Large intestine (tissue), 12 donors: ENCODE measurements at places on chromosomes 5 and 9. TPM values are rescaled to one million over a fixed set of nuclear protein-coding genes. Genes with fewer than 3 reads are reported as not detected.
A peak's percentile ranks its signal among the peaks of the same experiment; 100 is the strongest.

GRCh38 chr5:73654171-73654811 is 28.3 kb downstream of the ARHGEF28 start:
- DNase-seq, result peak; percentile 25

GRCh38 chr5:14439087-14439871 is 142.3 kb upstream of the OTULINL start:
- no peak for DNase-seq

DNA sequence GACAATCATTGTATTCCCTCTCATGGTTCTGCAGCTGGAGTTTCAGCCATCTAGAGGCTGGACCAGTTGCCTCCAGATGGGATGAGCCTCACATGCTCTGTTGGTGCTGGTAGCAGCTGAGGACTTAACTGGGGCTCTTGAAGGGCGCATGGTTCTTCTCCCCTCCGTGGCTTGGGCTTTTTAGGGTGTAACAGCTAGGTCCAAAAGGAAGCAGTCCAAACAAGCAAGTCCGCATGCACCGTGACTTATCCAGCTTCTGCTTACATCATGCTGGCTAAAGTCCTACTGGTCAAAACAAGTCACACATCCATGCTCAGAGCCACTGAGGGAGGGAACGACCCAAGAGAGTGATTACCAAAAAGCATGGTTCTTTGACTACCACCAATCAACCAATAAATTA is 31.6 kb upstream of the SH3RF2 start:
- no peak for DNase-seq

GRCh38 chr9:14418941-14419937 is 105.3 kb upstream of the NFIB start:
- DNase-seq, result no peak

DNA sequence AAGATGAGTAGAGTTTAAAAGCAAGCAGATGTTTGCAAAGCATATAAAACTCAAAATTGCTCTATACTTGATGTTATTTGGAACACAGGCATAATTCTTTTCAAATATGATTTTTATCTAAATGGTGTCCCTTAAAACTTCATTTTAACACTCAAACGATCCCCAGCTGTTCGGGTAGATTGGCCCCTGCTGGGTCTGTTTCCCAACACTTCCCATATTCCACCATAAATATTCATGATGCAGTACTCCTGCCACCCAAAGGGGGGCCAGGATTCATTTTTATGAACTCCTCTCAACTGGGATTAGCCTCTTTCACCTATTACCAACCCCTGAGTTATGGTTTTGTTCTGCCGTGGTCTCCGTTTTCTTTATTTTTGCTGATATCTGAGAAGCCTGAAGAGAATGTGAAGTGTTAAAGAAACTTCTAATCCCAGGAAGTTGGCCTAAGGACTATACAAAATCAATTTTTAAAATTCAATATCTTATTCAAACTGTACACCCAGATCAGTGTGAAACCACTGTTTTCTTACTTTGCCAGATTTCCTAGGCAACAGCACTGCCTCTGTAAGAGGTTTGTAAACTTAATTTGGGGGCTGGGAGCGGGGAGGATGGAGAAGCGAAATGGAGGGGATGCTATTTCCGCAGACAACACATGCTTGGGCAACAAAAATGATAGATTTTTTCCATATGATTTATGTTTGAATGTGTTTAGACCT is 384.1 kb downstream of the DMRT2 start:
- DNase-seq, result no peak

DNA sequence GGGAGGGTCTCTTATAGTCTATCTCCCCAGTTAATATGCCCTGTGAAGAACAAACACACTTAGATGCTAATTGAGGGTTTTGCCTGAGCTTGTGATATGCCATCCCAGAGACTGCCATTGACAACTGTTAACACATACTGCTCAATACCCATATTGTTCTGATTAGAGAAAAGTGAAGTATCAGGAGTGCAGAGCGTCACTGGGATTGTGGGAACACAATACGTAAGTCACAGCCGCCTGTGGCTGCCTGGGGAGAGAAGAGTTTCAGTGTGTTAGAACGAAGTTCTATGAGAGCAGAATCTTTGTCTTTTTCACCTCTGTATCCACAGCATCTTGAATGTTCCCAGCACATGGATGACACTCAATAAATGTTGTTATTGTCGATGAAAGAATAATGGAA is 110.2 kb downstream of the MEF2C start:
- DNase-seq, result no peak

DNA sequence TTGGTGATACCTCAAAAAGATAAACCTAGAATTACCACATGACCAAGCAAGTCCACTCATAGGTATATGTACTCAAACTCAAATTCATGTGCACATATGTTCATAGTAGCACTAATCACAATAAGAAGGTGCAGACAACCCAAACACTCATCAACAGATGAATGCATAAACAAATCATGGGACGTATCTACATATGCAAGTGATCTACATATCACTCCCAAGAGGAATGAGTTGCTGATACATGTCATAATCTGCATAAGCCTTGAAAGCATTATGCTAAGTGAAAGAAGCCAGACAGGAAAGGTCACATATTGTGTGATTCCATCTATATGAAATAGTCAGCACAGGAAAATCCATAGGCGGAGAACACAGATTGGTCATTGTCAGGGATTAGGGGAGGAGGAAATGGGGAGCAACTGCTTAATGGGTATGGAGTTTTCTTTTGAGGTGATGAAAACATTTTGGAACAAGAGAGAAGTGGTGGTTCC is 10.6 kb upstream of the GPX8 start:
- DNase-seq, result no peak

DNA sequence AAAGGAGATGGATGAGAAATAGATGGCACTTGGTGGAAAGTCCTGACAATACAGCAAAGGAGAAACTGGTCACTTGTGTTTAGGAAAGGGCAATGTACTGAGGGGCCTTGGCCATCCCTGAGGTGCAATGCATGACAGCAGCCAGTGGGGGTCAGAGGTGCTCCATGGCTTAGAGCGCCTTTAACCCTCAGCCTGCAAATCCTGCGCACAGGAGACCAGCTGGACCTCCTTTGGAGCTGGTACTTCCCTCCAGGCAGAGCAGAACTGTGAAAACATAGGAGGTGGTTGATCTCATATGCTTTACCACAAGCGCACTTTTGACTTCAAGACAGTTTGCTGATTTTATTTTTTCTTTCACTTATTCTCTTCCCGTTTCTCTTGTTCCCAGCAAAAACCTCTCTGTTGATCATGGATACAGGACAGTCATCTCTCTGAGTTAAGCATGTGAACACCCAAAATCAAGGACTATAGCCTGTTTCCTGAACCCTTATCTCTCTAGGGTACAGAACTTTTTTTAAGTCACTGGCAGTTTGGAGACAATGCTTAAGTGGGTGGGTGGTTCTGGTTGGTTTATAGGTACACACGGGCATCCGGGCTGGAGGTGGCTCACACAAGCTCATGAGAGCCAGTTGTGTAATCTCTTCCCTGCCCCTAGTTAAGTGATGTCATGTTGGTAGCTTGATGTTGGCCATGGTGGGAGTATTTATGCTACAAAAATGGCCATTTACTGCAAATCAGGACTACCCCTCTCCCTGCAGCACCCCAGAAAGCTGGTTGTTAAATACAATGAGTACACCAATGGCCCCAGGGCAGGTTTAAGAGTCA is 37.6 kb upstream of the ANKRD55 start:
- peak; percentile 75 for DNase-seq

- no peak for DNase-seq
These were observed 15.0 kb upstream of the SCGB3A1 start for GRCh38 chr5:180606215-180606785.

DNA sequence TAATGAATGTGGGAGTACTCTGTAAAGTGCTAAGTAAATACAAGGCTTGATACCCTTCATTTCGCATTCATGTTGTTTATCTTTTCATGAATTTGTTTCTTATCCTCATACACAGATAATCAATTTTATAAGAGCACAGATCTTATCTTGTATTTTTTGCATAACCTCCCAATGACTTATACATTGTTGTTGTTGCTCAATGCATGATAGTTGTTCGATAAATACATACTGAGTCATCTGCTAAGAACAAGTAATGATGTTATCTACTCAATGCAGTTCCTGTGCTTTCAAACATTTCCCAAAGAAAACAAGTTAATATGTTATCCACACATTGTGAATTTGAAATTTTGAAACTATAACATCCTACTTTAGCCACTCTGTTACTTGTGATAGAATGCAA is 60.7 kb downstream of the TAF11L14 start:
- DNase-seq, result no peak

- no peak for DNase-seq
These were observed 9.4 kb downstream of the FYB1 start for GRCh38 chr5:39209924-39210323.

DNA sequence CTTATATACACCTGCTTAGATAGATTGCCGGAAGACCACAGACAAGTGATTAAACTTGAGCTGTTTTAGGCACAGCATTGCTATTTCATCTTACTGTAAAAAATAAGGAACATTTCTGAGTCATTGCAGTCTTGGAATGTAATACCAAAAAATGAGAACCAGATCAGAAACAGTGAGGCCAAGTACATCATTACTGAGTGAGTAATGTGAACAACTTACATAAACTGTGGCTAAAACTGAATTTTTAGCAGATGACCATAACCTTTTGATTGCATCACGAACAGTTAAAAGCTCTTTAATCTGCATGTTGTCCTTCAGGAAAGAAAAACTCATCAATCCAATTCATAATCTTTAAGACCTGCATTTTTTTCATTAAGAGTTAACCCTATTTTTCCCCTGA is 157.1 kb upstream of the FGF10 start:
- DNase-seq, result no peak

DNA sequence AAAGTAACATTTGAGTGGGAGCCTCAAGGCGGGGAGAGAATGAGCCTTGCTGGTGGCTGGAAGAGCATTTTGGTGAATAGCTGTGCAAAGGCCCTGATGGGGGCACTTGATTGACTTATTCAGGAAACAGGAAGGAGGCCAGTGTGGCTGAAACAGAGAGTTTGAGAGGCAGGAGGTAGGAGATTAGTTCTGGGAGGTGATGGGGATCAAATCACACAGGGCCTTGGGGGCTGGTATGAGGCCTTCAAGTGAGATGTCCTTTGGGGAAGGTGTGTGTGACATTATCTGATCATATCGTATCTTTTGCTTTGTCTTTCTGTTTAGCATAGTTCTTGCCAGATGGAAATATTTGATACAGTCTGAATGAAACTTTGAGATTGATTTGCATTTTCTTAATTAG is 172.3 kb downstream of the TENT4A start:
- no peak for DNase-seq

DNA sequence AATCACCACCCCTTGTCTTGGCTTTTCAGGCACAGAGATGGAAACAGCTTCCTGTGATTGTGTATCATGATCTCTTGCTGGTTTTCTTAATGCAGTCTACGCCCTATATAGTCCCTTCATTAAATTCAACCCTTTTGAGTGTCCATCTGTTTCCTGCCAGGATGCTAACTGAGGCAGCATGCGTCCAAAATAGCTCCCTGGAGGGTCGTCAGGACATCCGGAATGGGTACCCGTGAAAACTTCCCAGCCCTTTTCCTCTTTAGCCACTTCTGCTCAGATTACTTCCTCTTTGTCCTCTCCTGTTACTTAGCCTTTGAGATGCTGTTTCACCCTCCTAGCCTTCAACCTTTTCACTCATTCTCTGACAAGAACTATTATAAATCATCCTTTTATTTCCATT is 79.8 kb upstream of the KLF9 start:
- no peak for DNase-seq

DNA sequence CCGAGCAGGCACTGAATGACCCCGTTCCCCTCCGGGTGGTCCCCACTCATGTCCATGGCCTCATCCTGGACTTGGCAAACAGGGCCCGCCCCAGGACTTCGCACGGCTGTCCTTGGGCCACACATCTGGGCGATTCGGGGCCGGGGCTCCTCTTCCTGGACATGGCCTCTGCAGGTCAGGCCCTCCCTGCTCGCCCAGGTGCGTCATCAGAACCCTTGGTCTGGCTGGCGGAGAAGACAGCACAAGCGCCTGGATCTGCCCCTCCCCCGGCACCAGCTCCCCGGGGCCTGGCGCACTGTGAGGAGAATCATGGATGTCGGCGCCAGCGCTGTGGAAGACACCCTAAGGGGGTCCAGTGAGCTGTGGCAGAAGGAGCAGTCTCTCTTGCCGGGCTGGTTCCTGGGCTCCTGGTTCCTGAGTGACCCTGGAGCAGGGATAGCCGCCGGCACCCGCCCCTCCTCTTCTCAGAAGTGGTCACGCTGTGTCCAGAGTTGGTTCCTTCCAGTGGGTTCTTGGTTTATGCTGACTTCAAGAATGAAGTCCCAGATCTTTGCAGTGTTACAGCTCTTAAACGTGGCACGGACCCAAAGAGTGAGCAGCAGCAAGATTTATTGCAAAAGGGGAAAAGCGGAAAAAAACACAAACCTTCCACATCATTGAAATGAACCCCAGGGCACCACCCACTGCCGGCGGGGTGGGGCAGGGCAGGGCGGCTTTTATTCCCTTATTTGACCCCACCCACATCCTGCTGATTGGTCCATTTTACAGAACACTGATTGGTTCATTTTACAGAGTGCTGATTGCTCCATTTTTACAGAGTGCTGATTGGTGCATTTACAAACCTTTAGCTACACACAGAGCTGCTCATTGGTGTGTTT is 25.9 kb upstream of the SLC12A7 start:
- no peak for DNase-seq

- no peak for DNase-seq
These were observed 529 bp upstream of the NRARP start for GRCh38 chr9:137302449-137303150.

DNA sequence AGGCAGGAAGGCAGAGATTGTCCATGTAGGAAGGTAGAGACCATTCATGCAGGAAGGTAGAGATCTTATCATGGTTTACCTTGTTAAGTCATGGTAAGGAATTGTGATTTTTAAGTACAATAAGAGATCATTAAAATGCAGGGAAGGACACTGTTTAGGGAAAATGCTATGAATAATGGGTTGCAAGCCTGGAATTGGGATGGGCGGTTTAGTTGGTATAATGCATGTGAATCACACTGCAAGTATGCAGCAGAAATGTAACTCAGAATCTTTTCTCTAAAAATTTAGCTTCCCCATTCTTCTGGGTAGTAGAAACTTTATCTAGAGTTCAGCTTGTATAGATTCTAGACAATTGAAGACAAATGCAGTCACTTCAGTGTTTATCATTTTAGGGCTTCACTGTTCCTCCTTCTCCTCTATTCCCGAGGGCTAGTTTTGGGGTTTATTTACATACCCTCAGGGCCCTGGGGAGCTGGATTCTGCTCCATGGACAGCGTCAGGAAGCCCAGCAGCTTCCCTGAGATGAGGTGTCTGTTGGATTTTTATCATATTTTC is 212.0 kb downstream of the SREK1 start:
- DNase-seq, result no peak

Gene DNM1
- polyA plus RNA-seq, result 49.0 TPM

Gene C9orf50
- 0.33 TPM for polyA plus RNA-seq

Gene DPH7
- polyA plus RNA-seq, result 42.2 TPM

Gene SDHA
- polyA plus RNA-seq, result 122 TPM

Gene IL31RA
- 0.03 TPM for polyA plus RNA-seq

Gene C9orf152
- polyA plus RNA-seq, result 7.6 TPM

Gene MAML1
- polyA plus RNA-seq, result 29.9 TPM

Gene CNTNAP3
- 3.4 TPM for polyA plus RNA-seq
